CD4-positive, alpha-beta T cell treated with Interleukin-6 at 100 ng/mL for 8 hours (primary cell): ENCODE measurements at places on chromosomes 5 and 9.
A peak's percentile ranks its signal among the peaks of the same experiment; 100 is the strongest.

DNA sequence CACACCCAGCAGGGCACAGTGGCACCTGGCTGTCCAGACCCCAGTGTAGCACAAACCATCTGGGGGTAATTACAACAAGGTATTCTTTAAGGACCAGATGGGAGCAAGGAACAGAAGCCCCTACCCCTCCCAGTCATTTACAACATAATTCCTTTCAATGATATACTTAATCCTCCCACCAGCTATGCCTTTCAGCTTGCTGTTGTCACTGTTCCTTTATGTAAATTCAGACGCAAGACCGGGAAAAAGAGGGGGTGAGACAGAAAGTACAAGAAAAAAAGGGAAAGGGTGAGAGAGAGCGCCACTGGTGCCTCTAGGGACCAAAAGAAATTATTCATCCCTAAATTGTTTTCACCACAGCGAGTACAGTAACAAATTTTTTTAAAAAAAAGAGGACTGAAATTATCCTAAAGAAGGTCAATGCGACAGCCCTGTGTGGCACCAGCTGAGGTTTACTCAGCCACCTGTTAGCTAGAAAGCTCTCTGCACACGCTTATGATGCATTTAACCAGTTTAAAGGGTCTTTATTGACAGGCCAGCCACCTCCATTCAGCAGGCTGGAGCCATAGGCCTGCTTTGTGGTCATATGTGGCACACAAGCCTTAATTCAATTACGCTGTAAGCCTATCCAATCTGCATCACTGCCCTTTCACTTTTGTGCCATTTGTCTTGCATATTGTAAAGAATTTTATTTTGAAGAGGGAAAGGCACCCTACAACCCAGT is 210.2 kb upstream of the ISL1 start:
- DNase-seq: no peak

DNA sequence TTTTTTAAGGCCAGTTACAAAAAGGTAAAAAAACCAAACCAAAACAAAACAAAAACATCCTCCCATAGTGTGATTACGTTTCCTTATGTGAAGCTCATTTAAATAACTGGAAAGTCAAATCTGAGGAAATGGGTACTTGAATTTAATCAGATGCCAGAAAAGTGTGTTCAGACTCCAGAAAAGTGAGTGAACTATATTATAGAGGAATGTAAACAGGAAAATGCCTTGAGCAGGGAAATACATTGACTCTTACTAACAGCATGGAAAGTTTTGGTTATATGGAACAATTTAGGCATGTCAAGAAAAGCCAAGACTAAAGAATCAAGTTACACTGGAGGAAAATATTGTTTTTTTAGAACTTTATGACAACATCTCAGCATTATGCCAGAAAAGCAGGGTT is 37.8 kb upstream of the RNF20 start:
- no peak for DNase-seq

GRCh38 chr5:176334031-176334770 is 27.4 kb downstream of the KIAA1191 start:
- no peak for DNase-seq

GRCh38 chr9:116471093-116471906 is 215.8 kb upstream of the TRIM32 start:
- DNase-seq: no peak

GRCh38 chr9:69173891-69174615 is at the start of gene TJP2:
Gene TJP2, plus strand, starts transcription at chr9:69174277. Its CDS starts 96 bp downstream, at chr9:69174373.
- DNase-seq: peak; percentile 18

DNA sequence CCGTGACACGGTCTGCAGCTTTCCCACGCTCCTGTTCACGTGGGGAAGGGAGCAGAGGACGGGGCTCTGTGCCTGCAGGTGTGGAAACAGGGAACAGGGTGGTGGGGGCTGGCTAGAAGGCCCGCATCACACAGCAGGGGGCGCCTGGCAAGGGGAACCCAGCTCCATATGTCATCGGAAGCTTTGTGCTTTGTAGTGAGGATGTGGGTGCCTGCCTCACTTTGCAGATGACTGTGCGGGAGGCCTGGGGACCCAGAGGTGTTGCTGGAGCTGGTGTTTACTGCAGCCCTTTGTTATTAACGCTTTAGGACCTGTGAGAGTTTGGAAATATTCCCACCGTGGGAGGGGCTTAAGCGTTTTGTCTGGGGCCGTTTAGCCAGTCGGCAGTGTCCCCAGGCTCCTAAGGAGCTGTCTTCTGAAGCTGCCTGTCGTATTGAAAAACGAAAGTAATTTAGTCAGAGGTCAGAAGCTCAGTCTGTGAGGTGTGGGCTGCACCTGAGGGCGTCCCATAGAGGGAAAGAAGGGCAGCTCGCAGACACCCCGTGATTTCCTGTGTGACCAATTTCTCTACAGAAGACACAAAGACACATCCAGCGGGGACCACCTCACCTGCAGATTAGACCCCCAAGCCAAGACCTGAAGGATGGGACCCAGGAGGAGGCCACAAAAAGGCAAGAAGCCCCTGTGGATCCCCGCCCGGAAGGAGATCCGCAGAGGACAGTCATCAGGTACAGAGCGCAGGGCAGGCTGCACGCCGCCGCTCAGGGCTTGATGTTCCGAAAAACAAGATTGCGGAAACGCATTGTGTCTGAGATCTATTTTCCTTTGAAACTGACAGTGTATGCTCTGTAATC is 9.1 kb downstream of the MAN1B1 start:
- peak; percentile 89 for DNase-seq

DNA sequence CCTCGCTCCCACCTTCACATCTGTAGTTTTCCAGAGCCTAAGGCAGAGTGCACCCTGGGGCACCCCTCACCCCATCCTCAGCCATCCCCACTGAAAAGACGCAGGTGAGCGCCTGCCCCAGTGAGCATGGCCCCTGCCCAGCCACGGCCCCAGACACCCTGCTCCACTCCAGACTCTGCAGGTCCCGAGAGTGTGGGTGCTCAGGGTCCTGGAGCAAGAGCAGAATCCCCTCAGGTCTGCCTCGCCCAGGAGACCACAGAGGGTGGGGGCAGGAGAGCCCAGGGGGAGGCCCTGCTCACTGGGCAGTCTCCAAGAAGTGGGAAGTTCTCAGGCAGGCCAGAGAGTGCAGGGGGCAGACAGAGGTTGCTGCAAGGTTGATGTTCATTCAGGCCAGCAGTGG is 158.6 kb upstream of the PPP1R26 start:
- no peak for DNase-seq

DNA sequence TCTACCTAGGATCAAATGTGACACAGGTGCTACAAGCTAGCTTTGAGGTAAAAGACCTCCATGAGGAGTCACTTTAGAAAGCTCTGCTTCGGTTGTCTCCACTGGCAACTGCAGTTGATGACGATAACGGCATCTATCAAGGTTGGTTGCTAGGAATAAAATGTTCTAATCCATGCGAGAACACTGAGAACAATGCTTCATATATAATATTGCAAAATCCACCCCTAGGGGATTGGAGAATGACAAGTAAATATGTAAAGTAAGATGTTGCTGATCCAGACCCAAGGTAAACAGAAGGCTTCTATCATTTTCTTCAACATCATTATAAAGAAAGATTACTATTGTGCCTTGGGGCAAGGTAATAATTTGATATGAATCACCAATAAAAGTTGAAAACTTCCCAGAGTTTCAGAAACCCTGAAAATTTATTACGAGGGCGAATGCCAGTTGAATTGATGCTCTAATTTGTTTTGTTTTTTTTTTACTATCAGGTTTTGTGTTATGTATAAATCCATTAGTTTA is 1003.4 kb downstream of the CDH18 start:
- no peak for DNase-seq

GRCh38 chr9:109401990-109402318 is 81.1 kb upstream of the EPB41L4B start:
- DNase-seq: no peak

- DNase-seq: no peak
These were observed 478.1 kb upstream of the SMC2 start for GRCh38 chr9:103615994-103616393.

DNA sequence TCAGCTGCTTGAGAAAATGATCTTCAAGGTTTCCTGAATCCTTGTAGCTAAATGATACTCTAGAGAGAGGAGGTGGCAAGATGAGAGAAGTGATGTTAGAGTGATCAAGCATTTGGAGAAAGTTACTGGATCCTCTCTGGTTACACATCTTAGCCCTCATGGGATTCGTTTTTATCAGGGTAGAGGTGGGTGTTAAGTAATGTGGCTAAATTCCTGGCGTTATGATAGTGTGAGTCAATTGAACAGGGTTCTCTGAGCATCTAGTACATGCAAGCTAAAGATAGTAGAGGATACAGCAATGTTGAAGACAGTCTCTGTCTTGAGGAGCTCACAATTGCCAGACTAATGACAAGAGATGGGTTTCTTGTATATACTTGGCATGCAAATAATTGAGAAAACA is 123.7 kb downstream of the PSD2 start:
- no peak for DNase-seq

DNA sequence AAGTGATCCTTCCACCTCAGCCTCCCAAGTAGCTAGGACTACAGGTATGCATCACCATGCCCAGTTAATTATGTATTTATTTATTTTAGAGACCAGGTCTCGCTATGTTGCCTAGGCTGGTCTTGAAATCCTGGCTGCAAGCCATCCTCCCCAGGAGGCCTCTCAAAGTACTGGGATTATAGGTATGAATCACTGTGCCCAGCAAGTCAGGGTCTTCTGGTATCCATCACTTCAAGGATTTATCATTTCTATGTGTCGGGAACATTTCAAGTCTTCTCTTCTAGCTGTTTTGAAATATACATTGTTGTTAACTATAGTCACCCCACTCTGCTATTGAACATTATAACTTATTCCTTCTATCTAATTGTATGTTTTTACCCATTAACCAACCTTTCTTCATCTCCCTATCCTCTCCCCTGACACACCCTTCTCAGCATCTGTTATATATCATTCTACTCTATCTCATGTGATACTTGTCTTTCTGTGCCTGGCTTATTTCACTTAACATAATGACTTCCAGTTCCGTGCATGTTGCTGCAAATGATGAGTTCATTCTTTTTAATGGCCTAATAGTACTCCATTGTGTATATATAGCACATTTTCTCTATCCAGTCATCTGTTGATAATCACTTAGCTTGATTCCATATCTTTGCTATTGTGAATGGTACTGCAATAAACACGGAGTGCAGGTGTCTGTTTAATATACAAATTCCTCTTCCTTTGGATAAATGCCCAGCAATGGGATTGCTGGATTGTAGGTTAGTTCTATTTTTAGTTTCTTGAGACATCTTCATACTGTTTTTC is 26.4 kb downstream of the UTP15 start:
- no peak for DNase-seq

DNA sequence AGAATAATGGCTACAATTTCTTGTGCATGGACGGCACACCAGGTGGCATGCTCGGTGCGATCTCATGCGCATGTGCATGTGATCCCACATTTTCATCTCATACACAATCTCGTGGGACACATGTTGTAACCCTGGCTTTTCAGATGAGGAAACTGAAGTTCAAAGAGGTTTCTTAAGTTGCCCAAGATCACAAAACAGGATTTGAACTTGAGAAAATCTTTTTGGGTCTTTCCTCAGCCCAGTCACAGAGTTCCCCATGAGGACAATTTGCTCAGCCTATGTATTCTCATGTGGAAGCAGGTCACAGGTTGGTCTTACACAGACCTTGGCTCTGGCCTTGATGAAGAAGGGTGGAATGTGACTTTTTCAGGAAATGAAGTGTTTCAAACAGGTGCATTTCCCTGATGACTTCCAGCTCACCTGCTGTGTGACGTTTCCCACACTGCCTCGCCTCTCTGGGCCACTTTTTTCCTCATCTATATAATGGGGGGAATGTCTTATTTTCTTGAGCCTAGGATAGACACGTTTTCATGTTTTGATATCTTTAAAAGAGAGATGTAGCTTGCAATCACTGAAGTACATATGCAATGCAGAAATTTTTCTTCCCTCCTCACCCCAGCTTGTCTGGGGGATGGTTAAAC is 7.1 kb upstream of the ORM1 start:
- no peak for DNase-seq

DNA sequence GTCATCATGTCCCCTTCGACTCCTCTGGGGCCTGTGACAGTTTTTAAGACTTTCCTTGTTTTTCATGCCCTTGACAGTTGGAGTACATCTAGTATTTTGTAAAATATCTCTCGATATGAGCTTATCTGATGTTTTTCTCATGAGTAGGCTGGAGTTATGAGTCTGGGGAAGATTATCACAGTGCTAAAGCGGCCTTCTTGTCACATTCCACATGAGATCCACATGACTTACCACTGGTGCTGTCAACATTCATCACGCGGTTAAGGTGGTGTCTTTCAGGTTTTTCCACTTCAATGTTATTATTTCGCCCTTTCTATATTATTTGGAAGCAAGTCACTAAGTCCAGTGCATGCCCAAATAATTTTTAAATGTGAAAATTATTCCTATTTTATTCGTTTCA is 17.1 kb upstream of the CAST start:
- DNase-seq: no peak

DNA sequence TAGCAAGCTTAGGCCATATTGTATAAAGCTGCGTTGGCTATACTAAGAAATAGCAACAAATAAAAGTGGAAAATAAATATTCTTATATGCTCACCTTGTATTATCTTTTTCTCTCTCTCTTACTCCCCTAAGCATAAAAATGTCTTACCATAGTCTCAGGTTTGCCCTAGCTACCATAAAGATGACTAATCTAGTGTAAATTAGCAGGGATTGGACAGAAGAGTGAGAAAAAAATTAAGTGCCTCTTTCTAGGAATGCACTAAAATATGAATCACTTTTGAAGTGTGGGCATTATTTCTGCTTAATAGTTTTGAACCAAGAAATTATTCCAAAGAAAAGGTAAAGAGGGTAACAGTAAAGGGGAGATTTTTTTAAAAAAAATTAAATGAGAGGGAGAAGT is 201.3 kb downstream of the HINT1 start:
- no peak for DNase-seq

- no peak for DNase-seq
These were observed 42.2 kb upstream of the TNFSF8 start for GRCh38 chr9:114972510-114973136.

DNA sequence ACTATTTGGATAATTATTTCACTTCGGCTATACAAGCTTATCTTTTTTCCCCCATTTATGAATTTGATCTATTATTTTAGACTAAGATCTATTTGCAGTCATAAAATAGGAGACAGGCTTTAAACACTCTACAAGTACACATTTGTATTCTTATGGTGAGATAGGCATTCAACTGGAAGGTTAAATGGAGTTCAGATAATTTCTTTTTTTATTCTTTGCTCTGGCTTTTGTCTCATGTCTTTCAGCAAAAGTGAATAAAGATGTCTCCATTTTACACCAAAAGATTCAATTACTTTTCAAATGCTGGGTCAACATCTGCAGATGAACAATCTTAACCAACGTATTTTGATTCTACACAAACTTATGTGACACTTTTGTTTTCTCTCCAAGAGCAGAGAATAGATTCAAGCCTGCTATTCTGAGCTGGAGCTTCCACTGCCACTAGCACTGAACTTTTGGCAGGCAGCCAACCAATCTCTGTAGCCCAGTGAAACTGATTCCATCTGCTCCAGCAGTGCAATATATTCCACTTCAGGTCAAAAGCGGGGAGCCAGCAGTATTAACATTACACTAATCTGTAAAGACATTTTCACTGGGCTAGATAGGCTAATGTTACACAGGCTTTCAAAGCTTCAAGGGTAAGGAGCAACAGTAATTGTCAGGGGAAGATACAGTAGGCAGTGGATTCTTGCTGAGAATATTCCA is 452.0 kb upstream of the ZNF608 start:
- DNase-seq: no peak
